ENCODE measurements at places on chromosomes 5 and 9.

DNA sequence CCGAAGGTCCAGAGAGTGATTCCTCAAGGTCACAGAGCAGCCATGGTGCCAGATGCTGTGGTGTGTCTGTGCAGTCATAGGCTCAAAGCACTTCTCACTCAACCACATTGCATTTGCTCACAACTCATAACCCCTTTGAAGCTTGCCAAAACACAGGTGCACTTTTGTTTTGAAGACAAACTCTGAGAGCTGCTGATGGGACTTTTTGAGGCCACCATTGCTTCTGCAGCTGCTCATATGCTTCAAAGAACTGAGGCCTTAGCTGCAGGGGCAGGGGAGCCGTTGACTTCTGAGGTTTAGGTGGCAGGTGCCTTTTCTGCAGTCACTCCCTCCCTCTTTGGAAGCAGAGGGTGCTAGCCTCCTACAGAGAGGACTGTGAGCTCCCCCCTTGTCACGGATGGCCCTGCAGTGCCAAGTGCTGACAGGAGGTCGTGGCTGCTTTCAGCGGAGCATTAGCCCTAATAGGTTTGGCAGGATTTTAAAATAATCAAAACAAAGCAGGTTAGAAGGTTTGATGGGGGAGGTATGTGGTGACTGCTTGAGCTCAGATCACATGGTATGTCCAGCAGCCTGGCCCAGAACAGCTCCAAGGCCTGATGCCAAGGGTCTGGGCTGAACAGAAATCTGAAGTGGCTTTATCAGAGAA, 232.1 kb downstream of the MAN2A1 start:
- no peak for DNase-seq

DNA sequence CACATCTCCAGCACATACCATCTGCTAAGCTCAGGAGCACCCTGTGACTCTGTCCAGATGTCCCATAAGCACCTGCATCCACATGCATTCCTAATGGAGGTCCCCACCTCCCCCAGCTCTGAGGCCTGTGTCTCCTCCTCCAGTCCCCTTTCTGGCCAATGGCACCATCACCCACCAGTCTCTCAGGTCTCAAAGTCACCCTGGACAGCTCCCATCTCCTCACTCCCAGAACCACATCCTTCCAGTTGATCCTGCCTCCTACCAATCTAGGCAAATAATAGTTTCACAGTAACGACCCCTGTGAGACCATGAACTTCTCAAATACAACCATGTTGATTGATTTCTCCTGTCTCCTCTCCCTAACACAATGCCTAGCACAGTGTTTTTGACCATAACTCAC, 40.1 kb downstream of the GGTA1 start:
- no peak for DNase-seq

GRCh38 chr5:1171340-1171941, 30.0 kb upstream of the SLC6A19 start:
- no peak for DNase-seq

DNA sequence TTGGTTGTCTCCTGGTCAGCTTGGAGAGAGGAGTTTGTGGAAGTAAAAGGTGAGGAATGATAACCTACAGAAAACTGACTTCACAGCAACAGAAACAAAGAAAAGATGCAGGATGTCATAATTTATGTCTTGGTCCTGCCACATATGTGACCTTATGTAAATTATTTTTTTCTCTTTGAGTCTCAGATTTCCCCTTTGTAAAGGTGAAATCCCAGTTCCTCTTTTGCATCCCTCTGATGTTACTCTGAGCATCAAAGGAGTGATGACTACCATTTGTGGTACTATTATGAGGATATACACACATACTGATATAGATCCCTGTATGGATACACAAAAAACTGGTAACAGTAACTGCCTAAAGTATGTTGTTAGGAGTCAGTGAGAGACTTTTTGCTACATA, 1.4 kb upstream of the THG1L start:
- DNase-seq = no peak

GRCh38 chr9:88950341-88951154, 40.7 kb upstream of the S1PR3 start:
- no peak for DNase-seq

- DNase-seq = no peak
Observed at GRCh38 chr5:95779611-95780010, 42.9 kb downstream of the GLRX start.

DNA sequence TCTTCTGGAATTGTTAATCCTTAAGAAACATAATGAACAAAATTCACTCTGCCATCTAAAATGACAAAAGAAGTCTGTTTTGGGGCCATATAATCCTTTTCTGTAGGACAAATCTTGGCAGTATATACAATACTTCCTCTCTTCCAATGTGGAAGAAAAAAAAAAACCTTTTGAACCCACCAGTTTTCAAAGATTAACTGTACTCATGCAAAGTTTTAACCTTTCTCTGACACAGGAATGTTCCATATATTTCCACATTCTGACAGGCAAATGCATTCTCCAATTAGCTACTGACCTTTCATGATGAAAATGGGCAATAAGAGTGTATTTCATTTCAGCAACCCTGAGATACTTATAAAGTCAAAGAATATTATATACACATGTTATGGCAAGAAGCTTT, 65.4 kb downstream of the RNF130 start:
- DNase-seq = no peak

- DNase-seq = no peak
Observed at GRCh38 chr5:57267805-57268204, 93.9 kb downstream of the GPBP1 start.

- no peak for DNase-seq
Observed at GRCh38 chr5:154369682-154370081, 76.1 kb upstream of the SAP30L start.

GRCh38 chr9:30301271-30301963, 2083.0 kb upstream of the ACO1 start:
- no peak for DNase-seq

GRCh38 chr5:123449424-123449974, 26.3 kb upstream of the CEP120 start:
- no peak for DNase-seq

DNA sequence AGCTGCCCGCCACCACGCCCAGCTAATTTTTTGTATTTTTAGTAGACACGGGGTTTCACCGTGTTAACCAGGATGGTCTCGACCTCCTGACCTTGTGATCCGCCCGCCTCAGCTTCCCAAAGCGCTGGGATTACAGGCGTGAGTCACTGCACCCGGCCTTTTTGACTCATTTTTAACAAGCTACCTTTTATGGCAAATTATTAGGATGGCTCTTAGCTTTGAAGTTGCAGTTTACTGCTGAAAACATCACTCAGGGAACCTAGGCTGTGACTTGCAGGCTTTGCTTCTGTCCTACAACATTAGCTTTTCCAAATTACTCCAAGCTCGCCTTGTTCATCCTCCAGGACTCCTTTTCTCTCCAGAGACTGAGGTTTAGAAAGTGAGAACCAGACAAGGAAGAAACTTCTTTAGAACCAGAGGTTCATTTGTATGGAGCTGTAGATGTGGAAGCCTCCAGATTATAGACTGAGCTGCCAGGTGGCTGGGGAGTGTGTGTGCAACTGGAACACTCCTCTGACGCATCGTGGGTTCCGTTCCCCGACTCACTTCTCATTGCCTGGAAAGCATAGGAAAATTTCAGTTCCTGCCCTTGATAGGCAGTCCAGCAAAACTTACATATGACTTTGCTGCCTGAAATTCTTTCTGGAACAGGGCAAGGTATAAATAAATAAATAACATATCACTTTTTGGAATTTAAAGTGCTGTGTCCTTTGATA, 23.8 kb upstream of the SPTAN1 start:
- DNase-seq = no peak

- DNase-seq = peak; percentile 44
Observed at GRCh38 chr5:177447066-177447610, 524 bp downstream of the PRR7 start.

DNA sequence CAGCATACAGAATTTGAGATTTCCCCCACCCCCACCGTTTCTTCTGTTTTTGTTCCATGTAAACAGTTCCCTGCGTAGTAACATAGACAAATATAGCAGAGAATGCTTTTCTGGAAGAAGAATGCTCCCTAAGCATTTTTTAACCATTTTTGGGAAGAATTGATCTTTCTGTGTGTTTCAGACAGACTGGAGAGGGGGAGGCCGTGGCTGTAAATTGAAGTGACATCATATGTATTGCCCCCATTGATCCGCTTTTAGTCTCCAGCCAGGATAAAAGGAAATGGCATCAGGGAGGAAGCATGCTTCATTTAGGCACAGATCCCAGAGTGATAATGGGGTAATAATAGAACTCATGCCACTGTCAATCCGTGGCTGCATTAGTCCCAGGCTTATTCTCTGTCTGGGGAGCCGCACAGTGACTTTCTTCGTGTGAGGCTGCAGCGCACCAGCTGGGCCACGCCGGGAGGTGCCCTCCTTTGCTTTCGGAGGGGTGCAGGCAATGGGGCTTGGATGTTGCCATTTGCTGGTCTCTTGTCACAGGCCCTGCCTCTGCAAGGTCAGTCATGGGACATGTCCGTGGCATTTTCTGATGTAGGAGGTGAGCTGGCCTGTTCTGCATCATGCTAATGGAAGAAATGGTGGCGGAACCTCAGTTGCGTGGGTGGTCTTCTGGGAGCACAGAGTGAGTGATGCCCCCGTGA, 261.5 kb downstream of the FANCC start:
- no peak for DNase-seq

- no peak for DNase-seq
Observed at GRCh38 chr5:132802044-132802684, 10.9 kb upstream of the SOWAHA start.

DNA sequence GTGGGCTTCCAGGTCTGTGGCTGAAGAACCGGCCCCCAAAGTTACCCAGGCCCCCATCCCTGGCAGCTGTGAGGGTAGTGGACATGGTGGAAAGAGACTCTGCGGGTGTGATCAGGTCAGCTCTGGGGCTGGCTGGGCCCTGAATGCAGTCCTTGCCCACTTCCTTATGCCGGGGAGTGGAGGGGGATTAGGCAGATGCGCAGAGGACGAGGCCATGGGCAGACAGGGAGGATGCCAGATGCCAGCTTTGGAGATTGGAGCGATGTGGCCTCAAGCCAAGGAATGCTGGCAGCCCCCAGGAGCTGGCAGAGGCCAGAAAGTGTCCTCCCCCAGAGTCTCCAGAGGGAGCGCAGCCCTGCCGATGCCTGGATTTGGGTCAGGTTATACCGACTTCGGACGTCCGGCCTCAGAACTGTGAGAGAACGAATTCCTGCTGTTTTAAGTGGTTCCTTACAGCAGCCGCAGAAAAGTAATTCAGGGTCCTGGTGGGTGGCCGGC, 69.8 kb downstream of the ADAMTS2 start:
- DNase-seq = no peak

GRCh38 chr5:97929383-97929782, 746.3 kb upstream of the RIOK2 start:
- DNase-seq = no peak

- DNase-seq = no peak
Observed at GRCh38 chr9:72537011-72537545, 15.7 kb downstream of the TMC1 start.

DNA sequence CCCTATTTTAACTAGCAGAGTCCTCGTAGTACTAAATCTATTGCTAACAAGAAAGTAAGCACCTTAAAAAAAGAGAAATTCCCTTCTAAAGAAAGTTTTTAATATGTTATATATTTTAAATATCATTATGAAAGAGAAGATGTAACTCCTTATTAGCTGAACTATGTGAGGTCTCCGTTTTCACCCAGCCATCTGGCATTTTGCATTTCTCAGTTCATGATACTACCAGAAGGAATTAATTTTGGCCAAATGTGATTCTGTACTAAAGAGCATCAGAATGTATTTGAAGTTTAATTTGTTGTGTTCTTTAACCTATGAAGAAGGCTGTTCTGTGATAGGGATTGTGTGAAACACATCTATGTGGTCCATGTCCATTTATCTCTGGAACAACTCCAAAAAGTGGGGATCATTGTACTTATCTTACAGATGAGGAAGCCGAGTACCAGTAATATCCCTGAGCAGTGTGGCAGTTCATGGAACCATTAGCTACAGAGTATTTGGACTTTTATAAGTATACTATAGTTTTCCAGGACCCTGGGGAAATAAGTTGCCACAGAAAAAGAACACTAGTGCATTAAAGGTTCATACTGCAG, 29.8 kb downstream of the TNFAIP8 start:
- DNase-seq = no peak

- no peak for DNase-seq
Observed at GRCh38 chr5:17308326-17309065, 91.1 kb downstream of the BASP1 start.

- no peak for DNase-seq
Observed at GRCh38 chr5:138159666-138160065, 18.8 kb downstream of the BRD8 start.

DNA sequence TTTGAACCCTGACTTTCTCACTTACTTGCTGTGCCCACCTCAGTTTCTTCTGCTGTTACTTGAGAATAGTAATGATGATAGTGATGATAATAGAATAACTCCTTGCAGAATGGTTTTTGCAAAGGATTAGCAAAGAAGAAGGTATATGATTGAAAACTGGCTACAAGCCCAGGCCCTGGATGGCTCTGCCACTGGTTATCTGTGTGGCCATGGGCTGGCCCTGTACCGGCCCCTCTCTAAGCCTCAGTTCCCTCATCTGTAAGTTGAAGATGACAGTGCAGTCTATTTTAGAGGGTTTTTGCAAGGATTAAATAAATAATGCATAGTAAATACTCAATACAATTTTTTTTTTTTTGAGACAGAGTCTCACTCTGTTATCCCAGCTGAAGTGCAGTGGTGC, 6.2 kb downstream of the TTLL11 start:
- no peak for DNase-seq

DNA sequence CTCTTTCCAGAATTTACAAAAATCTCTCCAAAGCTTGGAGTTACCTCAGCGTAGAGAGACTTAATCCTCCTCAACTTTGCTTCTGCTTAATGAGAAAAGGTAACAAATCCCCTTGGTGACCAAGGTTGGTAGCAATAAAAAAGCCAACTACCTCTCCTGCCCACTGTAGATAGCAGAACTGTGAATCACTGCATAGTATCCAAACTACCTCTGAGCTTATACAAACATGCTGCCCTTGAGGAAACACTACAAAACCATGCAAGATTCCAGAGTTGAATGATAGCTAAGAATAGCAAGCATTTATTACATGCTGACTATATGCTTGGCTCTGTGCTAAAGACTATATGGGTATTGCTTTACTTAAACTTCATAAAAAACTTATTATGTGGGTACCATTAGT, 2.8 kb upstream of the ADAMTS12 start:
- DNase-seq = no peak

GRCh38 chr9:125541840-125542243, 165.2 kb downstream of the MAPKAP1 start:
- no peak for DNase-seq

GRCh38 chr5:42377496-42377895, 45.7 kb upstream of the GHR start:
- DNase-seq = no peak

Data from stimulated activated CD8-positive, alpha-beta memory T cell treated with anti-CD3 and anti-CD28 coated beads, Interleukin-7, amount 100 ng/mL, for 24 hours (primary cell).